Posterior vena cava (tissue), 2 donors: ENCODE measurements at places on chromosomes 16 and 17. TPM values are rescaled to one million over a fixed set of nuclear protein-coding genes. Genes with fewer than 3 reads are reported as not detected.

INCA1 gene
- total RNA-seq, result 1.3 TPM

STXBP4 gene
- 20.8 TPM for total RNA-seq

JPT2 gene
- 31.1 TPM for total RNA-seq

RPGRIP1L gene
- 6.8 TPM for total RNA-seq

ABCC11 gene
- total RNA-seq, result not detected

DHX58 gene
- total RNA-seq, result 13.0 TPM

SLC12A3 gene
- total RNA-seq, result not detected

TSR1 gene
- total RNA-seq, result 20.8 TPM

- DNase-seq, result no peak
Measured at GRCh38 chr17:41864498-41864835, 756 bp downstream of the KLHL11 start.

DNA sequence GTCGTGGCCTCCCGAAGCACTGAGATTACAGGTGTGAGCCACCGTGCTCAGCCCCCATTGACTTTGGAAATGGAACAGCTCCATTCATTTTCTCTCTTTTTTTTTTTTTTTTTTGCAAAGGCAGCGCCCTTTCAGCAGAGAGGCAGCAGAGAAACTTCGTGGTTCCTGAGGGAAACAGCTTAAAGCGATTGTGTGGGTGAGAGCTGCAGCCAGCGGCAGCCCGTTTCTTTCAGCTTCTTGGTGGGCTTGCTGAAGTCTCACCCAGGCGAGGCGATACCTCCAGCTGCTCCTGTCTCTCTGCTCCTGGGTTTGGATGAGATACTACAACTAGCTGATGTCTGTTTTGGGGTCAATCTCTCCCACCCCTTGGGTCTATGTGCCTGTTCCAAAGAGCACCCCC lies 7.7 kb downstream of the KDM8 start:
- no peak for DNase-seq

GRCh38 chr17:34532281-34533065 lies 46.9 kb upstream of the TMEM132E start:
- DNase-seq, result no peak

GRCh38 chr16:56998861-56999260 lies 9.5 kb downstream of the NLRC5 start:
- DNase-seq, result peak; percentile 60

GRCh38 chr17:64066716-64067115 lies 46.3 kb upstream of the ICAM2 start:
- no peak for DNase-seq

- DNase-seq, result no peak
Measured at GRCh38 chr17:55585629-55586028, 74.4 kb upstream of the SMIM36 start.

DNA sequence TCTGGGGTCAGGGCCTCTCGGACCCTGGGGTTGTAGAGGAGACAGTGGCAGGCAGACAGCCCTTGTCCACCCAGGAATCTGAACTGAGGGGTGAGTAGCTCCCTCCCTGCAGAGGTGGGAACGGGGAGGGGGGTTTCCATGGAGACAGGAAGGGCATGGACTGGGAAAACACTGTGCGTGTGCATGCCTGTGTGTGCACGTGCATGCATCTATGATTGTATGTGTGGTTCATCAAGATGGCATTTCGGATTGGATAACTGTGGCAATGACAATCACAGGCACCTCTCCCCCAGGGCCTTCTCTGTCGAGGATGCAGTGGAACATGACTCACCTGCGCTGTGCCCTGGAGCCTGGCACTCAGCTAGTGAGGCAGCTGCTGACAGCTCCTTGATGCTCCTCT lies 6.1 kb upstream of the CD300C start:
- peak; percentile 62 for DNase-seq

GRCh38 chr16:89019511-89019910 lies 42.5 kb upstream of the CBFA2T3 start:
- peak; percentile 62 for DNase-seq

- no peak for DNase-seq
Measured at GRCh38 chr16:13376174-13376573, 474.8 kb downstream of the SHISA9 start.

DNA sequence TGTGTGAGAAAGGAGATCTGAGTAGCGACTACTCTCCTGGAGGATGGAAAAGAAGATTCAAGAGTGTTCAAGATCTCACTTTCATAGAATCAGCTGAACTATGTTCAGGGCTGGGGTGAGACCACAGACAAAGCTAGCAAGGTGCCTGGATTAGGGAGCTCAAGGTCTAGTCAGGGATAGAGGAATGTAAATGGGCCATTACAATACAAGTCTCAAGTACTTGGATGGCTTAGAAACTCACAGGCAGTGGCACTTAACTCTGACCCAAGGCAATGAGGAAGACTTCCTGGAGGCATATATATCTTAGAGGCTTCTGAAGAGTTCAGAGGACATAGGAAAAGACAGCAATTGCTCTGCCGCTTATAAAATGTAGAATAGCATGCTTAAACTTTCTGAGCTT lies 184.9 kb upstream of the CDH11 start:
- DNase-seq, result no peak

- DNase-seq, result no peak
Measured at GRCh38 chr17:40697297-40697696, 6.3 kb downstream of the KRT24 start.

- no peak for DNase-seq
Measured at GRCh38 chr17:79932451-79933306, 93.4 kb upstream of the CBX4 start.

DNA sequence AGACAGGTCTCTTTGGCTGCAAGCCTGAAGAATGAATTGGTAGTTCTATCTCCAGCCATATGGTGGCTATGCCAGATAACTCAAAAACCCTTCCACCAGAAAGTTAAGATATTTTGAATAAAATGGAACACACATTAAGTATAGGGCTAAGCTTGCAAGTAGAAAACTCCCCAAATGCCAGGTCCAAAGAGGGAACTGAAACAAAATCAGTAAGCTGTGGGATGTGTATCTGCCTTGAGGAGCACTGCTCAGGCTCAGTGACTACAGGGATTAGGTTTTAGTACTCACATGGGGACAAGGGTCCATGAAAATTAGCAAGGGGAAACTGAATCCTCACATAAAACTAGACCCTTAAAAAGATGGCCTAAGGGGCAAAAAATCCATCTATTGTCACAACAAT lies 115.7 kb upstream of the PMFBP1 start:
- DNase-seq, result no peak

- no peak for DNase-seq
Measured at GRCh38 chr16:82044585-82044911, 9.5 kb downstream of the HSD17B2 start.

- DNase-seq, result peak; percentile 31
Measured at GRCh38 chr17:9028988-9029570, 7.8 kb downstream of the NTN1 start.

GRCh38 chr16:2251296-2252111 lies at the start of gene ECI1:
Gene ECI1, minus strand, starts transcription at chr16:2251587. Its CDS starts 21 bp downstream, at chr16:2251566.
- DNase-seq, result peak; percentile 99

DNA sequence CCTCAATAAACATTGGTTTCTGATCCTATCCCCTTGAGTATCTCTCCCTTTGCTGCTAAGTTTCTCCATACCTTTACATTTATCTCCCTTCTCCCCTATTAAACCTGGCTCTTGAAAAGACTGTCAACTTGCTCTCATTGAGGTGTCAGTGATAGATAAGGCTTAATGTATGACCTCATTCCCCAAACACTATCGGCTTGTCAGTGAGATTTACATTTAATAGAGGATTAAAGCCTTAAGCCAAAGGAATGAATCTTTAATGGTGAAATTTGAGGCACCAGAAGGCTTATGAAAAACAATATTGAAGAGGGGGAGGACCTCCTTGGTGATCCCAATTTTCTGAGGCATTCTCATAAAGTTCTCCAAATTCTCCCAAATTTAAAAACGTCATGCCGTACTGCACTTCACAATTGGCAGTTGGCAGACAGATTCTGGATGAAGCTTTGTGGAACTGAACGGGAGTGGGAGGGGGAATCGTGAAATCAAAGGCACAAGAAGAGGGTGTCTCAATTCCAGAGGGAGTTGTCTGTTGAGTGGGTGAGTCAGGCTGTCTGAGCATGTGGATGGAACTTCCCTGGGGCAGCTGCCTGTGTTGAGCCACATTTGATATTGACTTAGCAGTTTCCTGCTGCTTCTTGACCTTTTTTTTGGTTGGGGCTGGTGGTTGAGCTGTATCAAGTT lies 478.8 kb downstream of the NPIPA7 start:
- no peak for DNase-seq

- DNase-seq, result no peak
Measured at GRCh38 chr16:86217001-86217890, 293.1 kb upstream of the FOXF1 start.

GRCh38 chr17:57283203-57283971 lies 27.1 kb downstream of the MSI2 start:
- no peak for DNase-seq

DNA sequence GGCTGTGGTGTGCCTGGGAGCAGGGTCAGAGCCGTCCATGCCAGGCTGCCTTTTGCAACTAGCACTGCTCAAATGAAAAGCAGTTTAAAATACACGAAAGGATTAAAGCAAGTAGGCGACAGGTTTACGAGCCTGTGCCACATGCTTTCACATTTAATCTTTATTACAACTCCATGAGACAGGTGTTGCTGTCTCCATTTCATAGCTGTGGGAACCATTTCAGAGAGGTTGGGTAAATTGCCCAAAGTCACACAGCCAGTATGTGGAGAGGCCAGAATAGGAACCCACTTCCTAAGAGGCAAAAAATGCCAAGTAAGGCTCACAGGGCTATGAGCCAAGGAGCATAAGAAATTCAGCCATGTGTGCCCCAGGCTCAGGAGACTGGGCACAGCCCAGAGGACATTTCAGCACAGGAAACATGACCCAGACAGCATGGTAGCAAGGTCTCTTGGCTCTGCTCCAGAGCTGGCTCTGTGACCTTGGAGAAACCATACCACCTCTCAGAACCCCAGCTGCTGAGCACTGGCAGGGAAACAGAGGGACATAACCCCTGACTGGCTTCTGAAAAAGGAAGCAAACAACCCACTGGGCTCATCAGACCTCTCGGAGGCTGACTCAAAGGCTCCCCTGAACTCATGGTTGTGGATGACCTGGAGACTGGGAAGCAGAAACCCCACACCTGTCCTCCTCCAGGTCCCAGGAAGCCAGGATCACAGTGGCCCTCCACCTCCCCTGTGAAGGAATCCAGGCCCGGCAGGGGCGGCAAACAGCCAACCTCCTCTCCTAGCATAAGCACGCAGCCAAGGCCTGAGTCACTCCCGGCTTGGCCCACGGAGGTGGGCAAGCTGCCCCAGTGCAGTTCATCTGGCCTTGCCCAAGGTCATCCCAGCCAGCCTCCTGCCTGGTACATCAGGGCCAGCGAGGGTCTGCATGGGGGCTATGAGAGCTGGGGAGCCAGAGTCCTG lies 40.3 kb upstream of the MRPS23 start:
- DNase-seq, result peak; percentile 95

- peak; percentile 89 for DNase-seq
Measured at GRCh38 chr17:1275962-1276736, 3.3 kb upstream of the TRARG1 start.

DNA sequence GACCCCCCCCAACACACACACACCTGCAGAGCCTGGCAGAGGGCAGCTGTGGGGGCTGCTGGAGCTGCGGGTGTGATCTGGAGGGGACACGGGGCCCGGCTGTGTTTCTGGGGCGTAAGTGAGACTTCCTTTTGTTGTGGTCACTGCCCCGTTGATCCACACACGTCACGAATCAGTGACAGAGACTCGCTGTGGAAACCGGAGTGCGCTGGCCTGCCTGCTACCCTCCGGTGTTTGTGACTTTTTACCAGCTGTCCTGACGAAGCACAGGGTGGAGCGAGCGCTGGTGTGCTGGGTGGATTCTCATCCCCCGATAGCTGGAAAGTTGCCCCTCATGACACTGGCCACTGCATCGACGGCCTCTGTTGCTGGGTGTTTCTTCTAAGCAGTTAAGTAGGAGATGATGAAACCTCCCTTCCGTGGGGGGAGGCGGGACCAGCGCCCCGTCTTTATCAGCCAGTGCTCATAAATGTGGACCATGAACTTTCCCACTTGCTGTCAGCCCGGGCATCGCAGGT lies 2.3 kb downstream of the METRNL start:
- DNase-seq, result peak; percentile 92

DNA sequence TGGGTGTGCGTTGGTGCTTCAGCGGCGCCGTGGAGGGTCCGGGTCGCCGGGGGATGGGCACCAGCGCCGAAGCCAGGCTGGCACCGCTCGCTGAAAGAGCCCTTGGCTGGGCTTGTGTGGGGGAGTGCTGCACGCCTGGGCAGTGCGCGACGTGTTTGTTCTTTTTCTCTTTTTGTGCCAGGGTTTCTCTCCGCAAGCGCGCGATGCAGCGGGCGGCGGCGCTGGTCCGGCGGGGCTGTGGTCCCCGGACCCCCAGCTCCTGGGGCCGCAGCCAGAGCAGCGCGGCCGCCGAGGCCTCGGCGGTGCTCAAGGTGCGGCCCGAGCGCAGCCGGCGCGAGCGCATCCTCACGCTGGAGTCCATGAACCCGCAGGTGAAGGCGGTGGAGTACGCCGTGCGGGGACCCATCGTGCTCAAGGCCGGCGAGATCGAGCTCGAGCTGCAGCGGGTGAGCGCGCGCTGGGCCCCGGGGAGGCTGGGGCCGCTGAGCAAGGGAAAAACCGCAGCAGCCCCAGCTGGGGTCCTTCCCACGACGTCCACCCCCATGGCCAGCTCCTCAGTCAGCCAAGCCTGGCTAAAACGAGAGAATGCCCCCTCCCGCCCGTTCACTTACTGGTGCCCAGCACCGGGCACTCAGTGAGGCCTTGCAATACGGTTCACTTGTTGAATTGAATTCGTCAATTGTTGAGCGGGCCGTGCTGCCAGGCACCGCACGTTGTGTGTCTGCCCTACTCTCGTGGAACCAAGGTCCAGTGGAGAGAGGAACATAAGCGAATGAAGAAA lies 541 bp downstream of the GPT2 start:
- DNase-seq, result no peak
